Smooth muscle cell of trachea (primary cell): ENCODE measurements at places on chromosomes 4 and X. TPM values are rescaled to one million over a fixed set of nuclear protein-coding genes. Genes with fewer than 3 reads are reported as not detected.

RPL36A gene
- total RNA-seq, result 146 and 577 TPM in 2 replicates

CFI gene
- 2.0 and 8.3 TPM in 2 replicates for total RNA-seq

CXorf51B gene
- not detected in 2 replicates for total RNA-seq

IL21 gene
- total RNA-seq, result not detected in 2 replicates

ZNF41 gene
- total RNA-seq, result 6.0 and 7.4 TPM in 2 replicates

SMIM31 gene
- total RNA-seq, result not detected in 2 replicates

SHROOM4 gene
- 0.33 and 0.44 TPM in 2 replicates for total RNA-seq
